ENCODE measurements at places on chromosomes 5 and 9.

- no peak for DNase-seq
Observed at GRCh38 chr5:107951309-107951708, 280.6 kb upstream of the EFNA5 start.

DNA sequence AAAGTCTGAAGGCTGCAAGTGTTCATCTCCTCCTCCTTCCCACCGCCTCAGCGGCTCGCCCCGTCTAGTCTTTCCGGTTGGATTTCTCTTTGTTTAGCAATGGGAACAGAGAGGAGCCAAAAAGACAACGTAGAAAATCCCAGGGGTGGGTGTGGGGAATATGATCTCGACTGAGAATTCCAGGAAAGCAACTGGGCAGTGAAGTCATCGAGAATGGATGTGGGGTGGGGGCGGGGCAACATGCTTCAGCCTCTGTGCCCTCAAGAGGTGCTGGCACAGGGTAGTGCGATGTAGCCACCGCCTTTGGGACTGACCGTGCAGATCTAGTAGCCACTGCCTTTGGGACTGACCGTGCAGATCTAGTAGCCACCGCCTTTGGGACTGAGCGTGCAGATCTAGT is 12.9 kb downstream of the MSX2 start:
- no peak for DNase-seq

GRCh38 chr5:152355061-152355460 is 50.0 kb downstream of the NMUR2 start:
- no peak for DNase-seq

DNA sequence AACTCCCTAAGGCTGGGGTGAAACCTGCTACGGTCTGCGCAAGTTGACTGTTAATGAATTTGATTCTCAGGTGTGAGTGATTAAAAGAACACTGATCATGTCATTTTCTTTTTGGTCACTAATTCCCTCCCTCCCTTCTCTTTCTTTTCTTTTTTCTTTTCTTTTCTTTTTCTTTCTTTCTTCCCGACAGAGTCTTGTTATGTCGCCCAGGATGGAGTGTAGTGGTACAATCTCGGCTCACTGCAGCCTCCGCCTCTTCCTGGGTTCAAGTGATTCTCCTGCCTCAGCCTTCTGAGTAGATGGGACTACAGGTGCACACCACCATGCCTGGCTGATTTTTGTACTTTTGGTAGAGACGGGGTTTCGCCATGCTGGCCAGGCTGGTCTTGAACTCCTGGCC is 2.6 kb downstream of the ANXA1 start:
- no peak for DNase-seq

- no peak for DNase-seq
Observed at GRCh38 chr9:121731090-121731489, 79.7 kb downstream of the DAB2IP start.

DNA sequence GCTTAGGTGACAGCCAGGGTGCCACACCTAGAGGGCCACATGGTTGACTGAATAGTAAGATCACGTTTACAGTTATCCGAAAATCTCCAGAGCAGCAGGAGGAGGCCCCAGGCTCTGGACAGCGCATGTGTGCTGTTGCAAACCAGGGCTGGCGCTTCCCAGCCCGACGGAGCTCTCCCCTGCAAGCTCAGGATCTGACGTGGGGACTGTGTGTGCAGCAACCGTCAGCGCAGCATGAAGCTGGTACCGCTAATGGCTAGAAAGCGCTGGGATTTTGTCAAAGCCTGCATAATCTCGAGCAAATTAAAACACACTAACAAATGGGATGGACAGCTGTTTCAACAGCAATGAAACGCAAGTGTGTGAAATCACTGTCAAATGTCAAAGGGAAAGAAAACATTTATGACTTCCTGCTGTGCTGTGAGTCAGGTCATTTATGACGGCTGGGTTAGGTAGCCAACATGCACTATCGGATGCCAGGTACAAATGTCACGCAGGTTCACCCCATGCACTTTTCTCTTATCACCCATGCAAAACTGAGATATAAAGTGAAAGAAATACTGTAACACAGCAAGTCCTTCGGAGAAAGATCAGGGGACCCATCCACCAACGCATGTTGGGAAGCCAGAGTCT is 7.5 kb downstream of the SURF4 start:
- DNase-seq: no peak

DNA sequence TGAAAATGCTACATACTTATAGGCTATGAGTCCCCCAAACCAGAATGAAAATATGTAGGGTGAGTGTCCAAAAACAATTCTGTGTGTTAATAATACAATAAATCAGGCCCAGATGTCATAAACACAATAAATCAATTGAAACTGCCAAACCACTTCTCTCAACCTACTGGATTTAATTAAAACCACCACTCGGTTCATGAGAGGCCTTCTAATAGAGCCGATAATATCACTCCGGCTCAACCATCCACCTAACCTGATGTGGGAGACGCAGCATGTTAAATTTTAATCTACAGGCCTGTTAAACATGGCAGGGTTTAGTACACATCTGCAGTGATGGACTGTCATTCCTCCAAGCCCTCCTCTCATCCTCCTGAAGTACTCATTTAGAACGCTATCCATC is 734.5 kb upstream of the ZNF608 start:
- no peak for DNase-seq

DNA sequence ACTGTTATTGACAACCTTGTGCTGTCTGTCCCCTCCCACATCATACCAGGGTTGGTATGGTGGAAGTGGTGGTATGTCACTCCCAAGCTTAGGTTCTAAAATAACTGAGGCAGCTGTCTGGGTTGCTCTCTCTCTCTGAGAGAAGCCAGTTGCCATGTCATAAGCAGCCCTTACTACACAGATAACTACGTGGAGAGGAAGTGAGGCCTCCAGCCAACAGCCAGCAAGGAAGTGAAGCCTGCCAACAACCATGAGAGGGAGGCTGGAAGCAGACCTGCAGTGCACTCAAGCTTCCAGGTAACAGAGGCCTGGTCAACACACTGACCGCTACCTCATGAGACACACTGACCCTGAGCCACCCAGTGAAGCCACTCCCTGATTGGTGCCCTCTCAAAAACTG is 18.6 kb downstream of the CTNNAL1 start:
- DNase-seq: no peak

Measured in NCI-H2227 treated with DMSO at 0.1 percent for 48 hours (cell line).